ENCODE measurements at places on chromosomes 3 and 15. TPM values are rescaled to one million over a fixed set of nuclear protein-coding genes. Genes with fewer than 3 reads are reported as not detected.
A peak's percentile ranks its signal among the peaks of the same experiment; 100 is the strongest.

GRCh38 chr15:69990566-69991421 lies 106.9 kb downstream of the TLE3 start:
- DNase-seq: no peak

DNA sequence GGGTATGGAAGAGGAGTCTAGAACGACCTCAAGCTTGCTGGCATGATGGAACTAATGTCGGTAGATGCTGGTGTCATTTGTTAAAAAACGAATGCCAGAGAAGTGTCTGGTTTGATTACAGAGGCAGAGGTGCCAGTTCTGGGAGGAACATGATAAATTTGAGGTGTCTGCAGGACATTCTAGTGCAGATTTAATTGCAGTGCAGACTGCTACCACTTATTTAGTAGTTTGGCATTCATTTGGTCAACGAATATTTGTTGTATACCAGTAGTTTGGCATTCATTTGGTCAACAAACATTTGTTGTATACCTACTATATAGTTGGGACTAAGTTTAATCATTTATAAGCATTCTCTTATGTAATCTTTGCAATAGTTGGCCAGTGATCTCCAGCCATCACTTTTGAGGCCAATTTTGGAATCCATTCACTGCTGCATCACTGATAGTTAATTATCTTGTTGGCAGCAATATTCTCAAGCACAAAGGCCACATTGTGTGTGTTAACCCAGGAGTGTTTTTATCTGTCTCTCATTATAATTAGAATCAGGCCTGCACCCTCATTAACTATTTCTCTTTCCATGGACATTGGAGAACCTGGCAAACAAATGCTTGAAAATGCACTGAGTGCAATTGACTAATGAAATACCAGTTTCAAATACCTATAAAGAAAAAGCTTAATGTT lies 19.5 kb upstream of the TGFBR2 start:
- DNase-seq: no peak

GRCh38 chr3:30696403-30696819 lies 90.0 kb downstream of the TGFBR2 start:
- no peak for DNase-seq

- no peak for DNase-seq
Observed at GRCh38 chr3:152315623-152316022, 46.9 kb downstream of the MBNL1 start.

- no peak for DNase-seq
Observed at GRCh38 chr3:129548104-129548965, 5.4 kb downstream of the H1-8 start.

DNA sequence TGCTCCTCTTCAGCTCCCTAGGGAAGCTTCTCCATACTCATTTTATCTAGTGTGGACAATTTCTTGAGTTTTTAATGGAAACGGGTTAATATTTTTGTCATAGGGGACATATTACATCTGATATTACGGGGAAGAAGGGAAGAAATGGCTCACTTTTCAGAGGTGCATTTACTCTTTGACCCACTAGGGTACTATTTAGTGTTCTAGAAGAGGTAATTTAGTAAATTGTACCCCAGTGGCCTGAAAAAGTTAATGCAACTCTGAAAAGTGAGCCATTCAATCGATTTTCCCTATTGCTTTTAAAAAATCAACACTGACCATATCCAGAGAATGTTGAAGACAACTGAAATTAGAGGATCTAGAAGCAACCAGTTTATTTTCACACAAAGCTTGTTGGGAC lies 71.2 kb downstream of the MAP2K5 start:
- no peak for DNase-seq

GRCh38 chr3:45571969-45572368 lies 22.6 kb upstream of the LIMD1 start:
- DNase-seq: no peak

DNA sequence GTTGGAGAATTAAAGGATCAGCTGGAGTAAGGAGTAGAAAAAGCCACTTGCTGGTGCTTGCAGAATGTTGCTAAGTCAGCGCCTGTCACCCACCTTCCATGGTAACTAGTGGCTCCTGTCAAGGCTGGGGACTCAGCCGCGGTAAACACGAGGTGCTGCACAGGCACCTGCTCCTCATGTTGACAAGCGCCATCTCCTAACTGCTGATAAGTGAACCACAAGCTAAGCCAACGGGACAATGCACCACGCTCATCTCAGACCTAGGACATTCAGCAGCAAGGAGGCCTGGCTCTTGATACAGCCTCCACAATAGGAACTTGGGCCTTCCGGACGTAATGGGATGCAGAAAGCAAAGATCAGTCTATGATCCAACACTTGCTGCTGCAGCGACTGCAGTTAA lies 264.4 kb downstream of the OCA2 start:
- no peak for DNase-seq

DNA sequence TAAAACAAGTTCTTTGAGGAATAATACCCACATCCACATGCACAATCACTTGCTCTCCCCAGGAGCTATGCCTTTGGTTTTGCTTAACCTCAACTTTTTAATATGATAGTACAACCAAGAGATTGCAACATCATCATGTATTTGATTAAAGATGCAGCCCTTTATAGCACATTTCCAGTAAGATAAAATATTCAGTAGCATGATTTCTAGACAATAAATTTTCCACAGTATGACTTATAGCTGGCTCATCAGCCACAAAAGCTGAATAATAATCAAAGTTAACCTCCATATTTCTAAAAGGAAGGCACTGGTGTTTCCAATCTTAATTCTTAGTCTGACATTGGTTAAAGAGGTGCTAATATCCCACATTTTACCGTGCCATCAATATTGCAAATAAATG lies 622.5 kb downstream of the TBL1XR1 start:
- no peak for DNase-seq

GRCh38 chr3:69763458-69763857 lies 24.2 kb downstream of the MITF start:
- DNase-seq: no peak

- DNase-seq: peak; percentile 74
Observed at GRCh38 chr15:100602823-100603393, 519 bp downstream of the ASB7 start.

DNA sequence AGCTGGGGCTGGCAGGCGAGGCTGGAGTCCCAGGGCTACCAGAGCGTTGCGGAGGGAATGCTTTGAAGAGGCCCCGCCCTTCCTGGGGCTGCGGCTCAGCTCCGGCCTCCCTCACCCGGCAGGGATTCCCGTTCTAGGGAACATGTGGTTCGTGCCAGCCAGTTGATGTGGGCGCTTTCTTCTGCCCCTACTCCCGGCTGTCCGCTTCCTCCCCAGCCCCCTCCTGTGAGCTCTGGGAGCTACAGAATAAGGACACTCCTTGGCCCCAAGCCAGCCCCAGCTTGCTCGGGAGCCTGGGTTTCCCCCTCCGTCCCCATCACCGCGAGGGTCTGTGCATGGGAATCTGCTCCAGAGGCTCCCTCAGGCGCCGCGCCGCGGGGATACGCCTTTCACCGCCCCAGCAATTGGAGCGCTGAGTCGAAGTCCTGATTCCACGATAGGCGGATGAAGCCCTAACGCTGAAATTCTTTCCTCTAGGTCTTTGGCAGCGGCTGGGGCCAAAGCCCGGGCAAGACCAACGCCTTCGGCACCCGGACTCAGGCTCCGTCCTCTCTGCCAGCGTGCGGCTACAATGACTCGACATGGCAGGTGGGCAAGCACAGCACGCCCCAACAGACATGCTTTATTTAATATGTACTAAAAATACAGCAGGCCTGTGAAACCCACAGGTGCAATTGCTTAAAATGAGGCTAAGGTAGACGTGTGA lies 69.5 kb downstream of the KLF15 start:
- no peak for DNase-seq

DNA sequence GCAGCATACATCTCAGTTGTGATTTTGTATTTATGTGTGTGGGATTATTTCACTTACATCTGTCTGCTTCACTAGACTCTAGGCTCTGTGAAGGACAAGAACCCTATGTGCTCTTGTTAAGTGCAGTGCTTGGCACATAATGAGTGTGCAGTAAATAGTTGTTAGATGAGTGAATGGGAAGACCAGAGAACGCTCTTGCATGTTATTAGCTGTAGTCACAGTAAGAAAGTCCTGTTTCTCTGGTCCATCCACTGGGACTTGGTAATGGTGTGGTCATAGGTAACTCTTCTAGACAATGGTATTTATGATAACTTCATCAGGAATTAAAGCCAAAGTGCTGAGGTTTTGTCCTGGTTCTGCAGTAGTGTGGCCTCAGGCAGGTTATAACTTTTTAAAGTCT lies 1.4 kb upstream of the AQP9 start:
- no peak for DNase-seq

DNA sequence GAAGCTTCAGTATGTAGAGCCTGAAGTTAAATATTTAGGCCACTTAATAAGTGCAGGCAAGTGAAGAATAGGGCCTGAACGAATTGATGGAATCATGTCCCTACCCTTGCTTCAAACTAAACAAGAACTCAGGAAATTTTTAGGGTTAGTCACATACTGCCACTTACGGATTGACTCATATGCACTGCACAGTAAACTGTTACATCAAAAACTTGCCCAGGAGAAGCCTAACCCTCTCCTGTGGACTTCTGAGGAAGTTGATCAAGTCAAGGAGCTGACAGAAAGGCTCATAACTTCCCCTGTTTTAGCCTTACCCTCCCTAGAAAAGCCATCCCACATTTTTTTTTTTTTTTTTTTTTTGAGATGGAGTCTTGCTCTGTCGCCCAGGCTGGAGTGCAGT lies 20.6 kb upstream of the KBTBD12 start:
- no peak for DNase-seq

DNA sequence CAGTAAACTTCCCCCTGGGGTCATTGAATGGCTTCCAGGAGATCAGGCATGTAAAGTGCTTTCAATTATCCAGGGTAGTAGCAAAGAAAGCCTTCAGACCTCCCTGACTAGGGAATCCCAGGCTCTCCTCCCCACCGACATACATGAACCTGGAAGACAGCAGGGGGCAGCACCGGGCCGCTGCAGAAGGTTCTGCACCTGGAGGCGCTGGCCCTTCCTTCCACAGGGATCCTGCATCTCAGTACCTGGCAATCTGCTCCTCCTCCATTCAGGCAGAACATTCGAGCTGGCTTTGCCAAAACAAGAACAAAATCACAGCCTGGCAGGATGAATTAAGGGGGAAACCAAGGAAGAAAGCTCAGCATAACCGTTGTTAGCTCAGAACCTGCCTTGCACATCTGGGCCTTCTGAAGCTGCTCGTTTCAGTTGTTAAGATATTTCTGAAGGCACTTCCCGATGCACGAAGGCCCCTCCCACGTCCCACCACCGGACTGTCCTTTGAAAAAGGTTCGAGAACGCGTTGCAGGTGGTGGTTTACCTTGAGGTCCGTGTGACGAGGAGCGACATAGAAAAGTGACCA lies 237.7 kb downstream of the SLCO3A1 start:
- no peak for DNase-seq

- no peak for DNase-seq
Observed at GRCh38 chr15:82181371-82181770, 81.2 kb downstream of the EFL1 start.

GRCh38 chr3:1852950-1853349 lies 245.7 kb upstream of the CNTN4 start:
- DNase-seq: no peak

DNA sequence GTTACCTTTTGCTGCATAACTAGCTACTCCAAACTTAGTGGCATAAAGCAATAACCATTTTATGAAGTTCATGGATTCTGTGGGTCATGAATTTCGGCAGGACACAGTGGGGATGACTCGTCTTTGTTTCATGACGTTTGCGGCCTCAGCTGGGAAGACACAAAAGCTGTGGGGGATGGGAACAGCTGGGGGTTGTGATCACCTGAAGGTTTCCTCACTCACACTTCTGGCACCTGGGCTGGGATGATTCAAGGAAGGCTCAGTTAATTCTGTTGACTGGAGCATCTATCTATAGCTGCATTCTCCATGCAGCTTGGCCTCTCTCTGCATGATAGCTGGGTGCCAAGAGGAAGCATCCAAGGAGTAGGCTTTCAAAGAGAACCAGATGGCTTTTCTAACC lies 332.8 kb downstream of the ULK4 start:
- no peak for DNase-seq

- DNase-seq: no peak
Observed at GRCh38 chr3:165545059-165545458, 292.2 kb downstream of the BCHE start.

GRCh38 chr3:87084868-87085267 lies 93.9 kb upstream of the VGLL3 start:
- no peak for DNase-seq

- DNase-seq: peak; percentile 29
Observed at GRCh38 chr15:82543160-82543559, 2.9 kb upstream of the RPS17 start.

- no peak for DNase-seq
Observed at GRCh38 chr15:44394062-44394461, 33.4 kb upstream of the CTDSPL2 start.

- no peak for DNase-seq
Observed at GRCh38 chr3:115321400-115321805, 174.3 kb upstream of the ZBTB20 start.

The HYAL1 gene
- total RNA-seq: not detected

The P2RY14 gene
- 0.27 TPM for total RNA-seq

The CCDC80 gene
- total RNA-seq: not detected

The GOLGA8T gene
- not detected for total RNA-seq

The CLDN16 gene
- not detected for total RNA-seq

The CGNL1 gene
- total RNA-seq: not detected

The TMEM108 gene
- not detected for total RNA-seq

The SCAANT1 gene
- not detected for total RNA-seq

The TTC21A gene
- 3.8 TPM for total RNA-seq

The IL17RB gene
- total RNA-seq: 2.9 TPM

The DUOXA2 gene
- not detected for total RNA-seq

The GPR149 gene
- total RNA-seq: not detected

The PCLAF gene
- 121 TPM for total RNA-seq

The RHO gene
- total RNA-seq: not detected

The RPL29 gene
- 1,423 TPM for total RNA-seq

The GASK1A gene
- not detected for total RNA-seq

The ZNF80 gene
- 0.10 TPM for total RNA-seq

The ZNF501 gene
- 3.6 TPM for total RNA-seq

The SLC24A5 gene
- not detected for total RNA-seq

The PLA2G4D gene
- not detected for total RNA-seq

The GATA2 gene
- total RNA-seq: not detected

The MYO5C gene
- 2.8 TPM for total RNA-seq
